Stimulated activated CD4-positive, alpha-beta T cell treated with anti-CD3 and anti-CD28 coated beads, Interleukin-15, amount 100 ng/mL, for 24 hours (primary cell): ENCODE measurements at places on chromosomes 13 and 19.

DNA sequence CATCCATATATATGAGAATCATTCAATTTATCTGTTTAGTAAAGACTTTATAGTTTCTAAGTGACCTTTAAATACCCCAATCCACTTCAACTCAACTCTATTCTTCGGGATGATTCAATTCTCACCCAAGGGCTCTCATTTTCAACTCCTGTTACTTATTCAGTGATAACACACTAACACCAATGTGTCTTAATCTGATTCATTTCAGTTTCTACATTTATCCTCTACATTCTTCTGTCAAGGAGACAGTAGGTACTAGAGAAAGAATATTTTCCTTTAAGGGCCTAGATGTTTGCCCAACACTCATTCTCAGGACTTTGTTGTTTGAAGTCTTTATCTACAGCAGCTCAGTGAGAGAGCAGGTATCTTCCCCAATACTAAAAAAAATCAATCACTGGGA is 7.1 kb downstream of the ARGLU1 start:
- DNase-seq, result no peak

DNA sequence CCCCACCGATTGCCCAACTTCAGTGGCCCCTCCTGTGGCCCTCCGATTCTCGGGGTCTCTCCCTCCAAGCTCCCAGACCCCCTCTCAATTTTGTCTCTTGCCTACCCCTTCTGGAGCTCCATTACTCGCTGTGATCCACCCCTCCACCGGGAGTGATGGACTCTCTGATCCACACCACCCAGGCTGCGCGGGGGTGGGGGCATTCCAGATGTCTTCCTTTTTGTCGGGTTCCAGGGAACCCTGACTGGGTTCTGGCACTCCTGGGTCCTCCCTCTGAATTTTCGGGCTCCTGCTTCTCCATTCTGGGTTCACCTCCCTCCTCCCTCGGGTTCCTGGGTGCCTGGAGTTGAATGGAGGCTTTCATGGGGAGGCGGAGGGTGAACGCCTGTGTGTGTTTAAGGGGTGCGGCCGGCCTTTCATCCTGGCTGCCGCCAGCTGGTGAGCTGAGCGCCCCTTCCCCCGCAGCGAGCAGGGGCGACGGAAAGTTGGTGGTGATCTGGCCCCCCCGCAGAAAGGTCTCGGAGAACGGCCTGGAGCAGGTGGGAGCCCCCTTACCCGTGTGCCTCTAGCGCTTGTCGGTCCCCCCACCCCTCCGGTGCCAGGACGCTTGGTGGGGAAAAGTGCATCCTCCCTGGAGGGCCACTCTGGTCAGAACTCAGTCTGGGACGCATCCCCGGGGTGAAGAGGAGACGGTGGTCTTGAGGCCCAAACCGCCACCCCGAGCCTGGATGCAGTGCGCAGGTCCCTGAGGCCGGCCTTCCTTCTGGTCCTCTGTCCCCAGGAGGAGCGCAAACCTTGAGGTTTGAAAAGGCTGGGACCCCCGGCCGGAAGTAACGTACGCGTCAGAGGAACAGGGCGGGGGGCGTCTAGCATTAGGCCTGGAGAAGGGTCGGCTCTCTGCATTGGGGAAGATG is 1.6 kb downstream of the MISP3 start:
- peak; percentile 59 for DNase-seq

DNA sequence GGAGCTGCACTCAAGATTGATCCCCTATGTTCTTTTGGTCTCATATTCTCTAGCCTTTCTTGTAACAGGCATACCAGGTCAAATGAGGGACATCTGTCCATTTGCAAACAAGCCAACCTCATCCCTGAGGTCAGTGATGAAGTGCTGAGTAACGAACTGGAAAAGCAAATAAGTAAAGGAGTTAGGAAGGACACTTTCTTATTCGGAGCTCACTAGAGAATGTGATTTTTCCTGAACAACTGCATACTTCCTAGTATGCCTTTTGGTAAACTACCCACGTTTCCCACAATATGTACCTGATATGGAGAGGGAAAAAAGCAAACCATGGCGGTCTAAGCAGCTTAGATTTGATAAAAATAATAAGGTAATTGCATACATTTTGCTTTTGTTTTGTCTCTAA is 91.0 kb upstream of the MYCBP2 start:
- no peak for DNase-seq

DNA sequence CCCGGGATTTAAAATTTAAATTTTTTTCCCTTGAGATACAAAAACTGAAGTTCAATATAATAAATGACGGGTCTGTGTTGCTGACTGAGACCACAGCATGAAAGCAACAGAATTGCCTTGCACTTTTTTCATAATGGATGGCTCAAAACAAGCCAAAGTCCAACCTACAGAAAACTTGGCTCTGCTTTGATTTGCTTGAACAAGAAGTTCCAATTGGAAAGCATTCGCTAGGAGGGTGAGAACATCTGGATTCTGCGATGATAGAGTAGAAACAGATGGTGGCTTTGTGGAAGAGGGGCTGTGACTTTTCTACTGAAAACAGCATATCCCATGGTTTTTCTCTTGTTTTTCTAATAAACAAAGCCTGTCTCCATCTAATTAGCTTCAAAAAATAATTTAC is 46.4 kb downstream of the THSD1 start:
- DNase-seq, result no peak

- DNase-seq, result no peak
These were observed 84.8 kb downstream of the ZMYM2 start for GRCh38 chr13:20043207-20043925.

- DNase-seq, result no peak
These were observed 87.6 kb upstream of the ZNF91 start for GRCh38 chr19:23482829-23483228.

- DNase-seq, result no peak
These were observed 2.3 kb upstream of the SIGLEC12 start for GRCh38 chr19:51503896-51504295.

DNA sequence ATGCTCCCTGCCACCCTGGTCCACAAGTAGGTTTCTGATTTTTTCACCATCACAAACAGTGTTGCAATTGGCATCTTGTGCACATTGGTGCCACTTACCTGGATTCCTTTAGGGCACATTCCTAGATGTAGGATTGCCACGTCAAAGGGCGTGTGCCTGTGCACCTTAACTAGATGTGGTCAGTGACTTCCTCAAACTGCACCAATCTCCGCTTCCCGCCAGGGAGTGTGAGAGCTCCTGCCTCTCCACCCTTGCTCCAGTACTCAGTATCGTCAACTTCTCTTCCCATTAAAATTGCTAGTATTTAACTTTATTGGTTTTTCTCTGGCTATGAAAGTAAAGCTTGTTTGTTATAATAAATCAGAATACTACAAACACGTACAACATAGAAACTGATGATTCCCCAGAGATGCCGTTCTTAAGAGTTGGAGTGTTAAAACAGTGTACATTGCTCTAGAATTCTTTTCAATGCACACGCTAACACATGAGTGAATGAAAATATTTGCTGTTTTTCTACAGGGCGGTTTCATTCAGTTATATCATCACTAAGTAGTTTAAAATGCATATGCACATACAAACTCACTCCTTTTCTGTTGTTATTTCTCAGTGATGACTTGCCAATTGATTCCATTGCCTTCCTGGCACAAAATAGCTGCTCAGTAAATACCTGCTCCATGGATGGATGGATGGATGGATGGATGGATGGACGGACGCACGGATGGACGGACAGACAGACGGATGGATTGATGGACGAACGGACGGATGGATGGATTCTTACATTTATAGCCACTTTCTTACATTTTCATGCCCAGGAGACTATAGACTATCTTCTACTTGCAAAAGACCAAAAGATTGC is 23.4 kb downstream of the CCNE1 start:
- no peak for DNase-seq

DNA sequence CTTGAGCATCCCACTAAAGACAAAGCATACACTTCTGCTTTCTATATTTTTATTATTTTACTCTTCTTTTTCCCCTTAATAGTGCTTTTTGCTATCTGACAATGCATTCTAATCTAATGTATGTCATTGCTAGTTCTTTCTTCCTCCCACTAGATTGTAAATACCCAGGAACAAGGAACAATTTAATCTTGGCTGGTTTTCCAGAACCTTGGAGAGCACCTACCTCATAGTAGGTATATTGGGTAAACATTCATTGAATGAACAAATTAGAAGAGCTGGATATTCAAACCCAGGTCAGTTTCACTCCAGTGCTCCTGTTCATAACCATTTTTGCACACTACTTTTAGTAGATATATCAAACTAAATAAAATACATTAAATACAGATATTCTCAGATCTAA is 1617.6 kb upstream of the SLC10A2 start:
- DNase-seq, result no peak

GRCh38 chr19:15123031-15123890 is 16.1 kb downstream of the SYDE1 start:
- no peak for DNase-seq

DNA sequence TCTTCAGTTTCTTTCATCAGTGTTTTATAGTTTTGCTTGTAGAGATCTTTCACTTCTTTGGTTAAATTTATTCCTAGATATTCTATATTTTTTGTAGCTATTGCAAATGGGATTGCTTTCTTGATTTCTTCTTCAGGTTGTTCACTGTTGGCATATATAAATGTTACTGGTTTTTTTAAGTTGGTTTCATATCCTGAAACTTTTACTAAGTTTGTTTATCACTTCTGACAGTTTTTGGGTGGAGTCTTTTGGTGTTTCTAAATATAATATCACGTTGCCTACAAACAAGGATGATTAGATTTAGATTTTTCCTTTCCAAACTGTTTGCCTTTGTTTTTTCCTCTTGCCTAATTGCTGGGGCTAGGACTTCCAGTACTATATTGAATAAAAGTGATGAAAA is 109.7 kb downstream of the PAN3 start:
- no peak for DNase-seq

GRCh38 chr19:6097911-6098310 is 12.4 kb downstream of the RFX2 start:
- DNase-seq, result no peak
